ENCODE measurements at places on chromosomes 2 and 18.

DNA sequence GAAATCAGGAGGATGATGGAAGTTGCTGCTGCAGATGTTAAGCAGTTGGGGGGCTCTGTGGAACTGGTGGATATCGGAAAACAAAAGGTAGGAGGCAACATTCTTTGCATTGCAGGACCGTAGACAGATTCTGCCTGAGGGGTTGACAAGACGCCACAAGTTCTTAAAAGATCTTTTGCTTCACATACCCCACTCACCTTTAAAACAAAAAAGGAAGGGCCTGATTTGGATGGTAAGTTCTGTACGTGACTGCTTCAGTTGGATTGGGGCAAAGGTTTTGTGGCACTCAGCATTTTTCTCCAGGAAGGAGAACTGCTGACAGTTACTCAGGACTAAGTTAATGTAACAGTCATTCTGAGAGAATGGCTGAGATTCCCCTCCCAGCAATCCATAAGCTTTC, 5.2 kb downstream of the CNDP2 start:
- no peak for DNase-seq

DNA sequence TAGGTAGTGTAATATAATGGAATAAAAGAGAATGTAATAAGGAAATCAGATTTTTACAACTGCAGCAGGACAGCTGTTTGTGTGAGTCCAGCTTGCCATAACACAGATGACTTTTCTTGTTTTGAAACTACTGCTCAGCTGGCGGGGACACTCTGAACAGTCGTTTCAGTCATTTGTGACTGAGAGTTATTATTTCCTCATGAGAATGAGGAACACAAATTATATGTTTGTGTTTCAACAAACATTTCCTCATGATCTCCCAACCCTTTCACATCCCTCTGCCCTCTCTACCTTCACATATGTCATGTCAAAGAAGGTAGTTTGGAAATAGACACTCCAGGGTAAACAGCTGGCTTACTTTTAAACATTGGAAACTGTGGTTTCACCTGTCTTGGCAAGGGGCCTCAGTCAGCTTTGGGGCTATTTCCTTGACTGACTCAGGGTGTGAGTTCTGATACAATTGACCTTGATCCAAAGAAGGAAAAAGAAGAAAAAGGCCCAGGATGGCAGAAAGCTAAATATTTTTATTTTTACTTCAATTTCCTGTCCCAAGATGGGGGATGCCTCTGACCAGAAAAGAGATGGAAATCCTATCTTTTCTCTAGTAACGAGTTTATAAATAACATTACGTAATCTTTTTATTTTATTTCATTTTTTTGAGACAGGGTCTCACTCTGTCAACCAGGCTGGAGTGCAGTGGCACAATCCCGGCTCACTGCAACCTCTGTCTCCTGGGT, 593 bp downstream of the SP140L start:
- DNase-seq = peak; percentile 64

GRCh38 chr18:75410611-75411010, 16.9 kb downstream of the SMIM21 start:
- DNase-seq = no peak

DNA sequence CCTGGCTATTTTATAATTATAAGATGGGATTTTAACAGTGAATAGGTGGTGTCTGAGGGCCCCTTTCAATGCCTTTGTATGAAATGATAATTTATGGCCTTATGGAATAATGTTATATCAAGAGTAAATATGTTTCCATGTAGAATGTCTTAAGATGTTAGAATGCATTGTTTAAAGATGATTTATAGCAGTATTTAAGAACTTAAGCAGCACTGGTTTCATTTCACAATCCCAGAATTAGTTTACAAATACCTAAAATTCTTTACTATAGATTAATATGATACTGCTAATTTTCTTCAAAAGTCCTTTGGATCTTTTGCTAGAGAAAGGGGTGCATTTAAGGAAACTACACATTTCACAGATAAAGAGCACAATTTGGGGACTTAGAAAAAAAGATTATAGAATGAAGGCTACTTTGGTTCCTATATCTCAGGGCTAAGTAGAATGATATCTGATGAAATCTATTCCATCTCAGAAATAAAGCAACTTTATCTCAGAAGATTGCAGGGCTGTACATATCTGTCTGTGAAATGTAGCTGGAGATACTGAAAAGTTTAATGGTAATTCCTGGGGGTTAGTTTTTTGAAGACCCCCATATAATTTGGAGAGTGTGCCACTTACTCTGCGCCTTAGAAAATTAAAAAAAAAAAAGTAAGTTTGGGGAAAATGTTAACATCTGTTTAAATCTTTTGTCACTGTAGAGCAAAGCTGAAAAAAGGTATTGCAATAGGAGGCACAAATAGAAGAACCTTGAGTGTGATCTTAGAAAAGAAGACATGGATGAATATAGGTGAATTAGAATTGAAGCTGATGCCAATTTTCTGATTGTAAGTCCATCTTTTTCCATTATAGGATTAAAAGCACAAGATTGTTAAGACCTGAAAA, 123.4 kb downstream of the GULP1 start:
- DNase-seq = no peak

- DNase-seq = no peak
Measured at GRCh38 chr2:176079831-176080539, 3.8 kb downstream of the EVX2 start.

DNA sequence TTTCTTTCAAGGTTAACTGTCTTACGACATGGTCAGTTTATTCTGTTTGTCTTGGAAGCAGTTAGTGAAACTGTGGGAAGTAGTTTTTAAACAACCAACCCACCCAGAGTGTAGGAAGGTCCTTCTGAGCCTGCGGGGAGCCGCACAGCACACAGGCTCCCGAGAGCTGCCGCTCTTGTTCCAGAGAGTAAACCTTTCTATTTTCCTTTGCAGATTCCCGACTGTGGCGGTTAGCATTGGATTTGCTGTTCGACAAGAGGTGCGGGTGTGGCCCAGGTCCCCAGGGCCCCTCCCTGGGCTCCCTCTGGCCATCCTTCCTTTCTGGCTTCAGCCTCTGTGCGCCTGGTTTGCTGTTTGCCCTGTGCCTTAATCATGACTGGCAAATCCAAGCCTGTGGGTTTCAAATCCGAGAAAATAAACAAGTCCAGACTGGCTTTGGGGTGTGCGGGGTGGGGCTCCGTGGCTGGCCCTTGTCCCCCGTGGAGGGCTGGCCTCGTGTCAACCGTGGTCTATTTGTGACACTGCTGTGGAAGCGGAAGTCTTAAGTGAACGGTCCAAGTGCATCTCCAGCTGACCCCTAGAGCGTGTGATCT, 30.7 kb downstream of the IMPA2 start:
- DNase-seq = no peak

GRCh38 chr2:105490956-105491355, 92.1 kb upstream of the FHL2 start:
- DNase-seq = no peak

- DNase-seq = no peak
Measured at GRCh38 chr2:98164256-98164655, 77.3 kb downstream of the VWA3B start.

DNA sequence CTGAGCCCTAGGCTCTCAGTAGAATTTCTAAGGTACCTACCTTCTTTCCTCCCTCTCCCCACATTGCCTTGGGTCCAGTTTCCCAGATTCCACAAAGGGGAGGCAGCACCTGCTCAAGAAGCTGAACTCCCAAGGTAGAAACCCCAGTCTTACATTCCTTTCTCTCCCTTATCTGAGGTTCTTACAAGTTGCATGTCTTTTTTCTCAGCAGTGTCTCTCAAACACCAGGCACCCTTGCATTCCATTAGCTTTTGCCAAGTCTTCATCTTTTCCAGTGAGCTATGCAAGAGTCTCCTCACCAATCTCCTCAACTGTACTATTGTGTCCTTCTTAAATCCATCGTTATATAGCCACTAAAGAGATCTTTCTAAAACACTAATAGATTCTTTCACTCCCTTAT, 4.1 kb upstream of the NT5C1B start:
- no peak for DNase-seq

GRCh38 chr2:223052548-223053483, 826 bp downstream of the KCNE4 start:
- no peak for DNase-seq

- no peak for DNase-seq
Measured at GRCh38 chr2:72846171-72847095, 20.6 kb upstream of the EXOC6B start.

GRCh38 chr2:66364495-66365333, 70.2 kb upstream of the MEIS1 start:
- no peak for DNase-seq

GRCh38 chr2:46771309-46771708, 144.3 kb downstream of the MCFD2 start:
- no peak for DNase-seq

DNA sequence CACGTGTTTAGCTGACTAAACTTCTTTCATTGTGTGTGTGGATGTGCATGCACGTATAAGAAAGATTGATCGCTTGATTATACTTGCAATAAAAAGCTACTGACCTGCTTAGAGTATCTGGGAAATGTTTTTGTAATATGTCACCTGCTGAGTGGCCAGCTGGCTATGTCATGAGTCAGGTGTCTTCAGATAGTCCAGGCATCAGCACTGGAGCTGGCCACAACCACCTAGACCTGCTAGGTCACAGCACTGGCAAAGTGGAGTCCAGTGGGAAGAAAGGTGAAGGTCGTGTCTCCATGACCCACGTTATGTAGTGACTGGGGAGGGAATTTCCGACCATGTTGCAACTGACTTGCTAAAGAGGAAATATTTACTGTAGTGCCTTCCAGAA, 147.0 kb downstream of the ESCO1 start:
- no peak for DNase-seq

GRCh38 chr18:3117493-3118192, 102.1 kb downstream of the MYOM1 start:
- no peak for DNase-seq

DNA sequence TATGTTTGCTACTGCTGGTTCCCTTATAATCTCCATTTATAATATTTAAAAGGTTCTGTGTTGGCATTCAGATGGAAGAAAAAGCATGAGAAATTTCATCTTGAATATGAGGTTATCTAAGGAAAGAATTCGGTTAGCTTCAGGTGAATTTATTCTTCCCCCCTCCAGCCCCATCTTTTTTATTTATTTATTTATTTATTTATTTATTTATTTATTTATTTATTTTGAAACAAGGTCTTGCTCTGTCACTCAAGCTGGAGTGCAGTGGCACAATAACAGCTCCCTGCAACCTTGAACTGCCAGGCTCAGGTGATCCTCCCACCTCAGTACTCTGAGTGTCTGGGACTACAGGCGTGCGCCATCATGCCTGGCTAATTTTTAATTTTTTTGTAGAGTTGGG, 95.5 kb upstream of the VWC2L start:
- DNase-seq = no peak

GRCh38 chr18:11751341-11752115, 62.5 kb downstream of the GNAL start:
- no peak for DNase-seq

GRCh38 chr2:118493213-118493612, 354.2 kb downstream of the EN1 start:
- no peak for DNase-seq

DNA sequence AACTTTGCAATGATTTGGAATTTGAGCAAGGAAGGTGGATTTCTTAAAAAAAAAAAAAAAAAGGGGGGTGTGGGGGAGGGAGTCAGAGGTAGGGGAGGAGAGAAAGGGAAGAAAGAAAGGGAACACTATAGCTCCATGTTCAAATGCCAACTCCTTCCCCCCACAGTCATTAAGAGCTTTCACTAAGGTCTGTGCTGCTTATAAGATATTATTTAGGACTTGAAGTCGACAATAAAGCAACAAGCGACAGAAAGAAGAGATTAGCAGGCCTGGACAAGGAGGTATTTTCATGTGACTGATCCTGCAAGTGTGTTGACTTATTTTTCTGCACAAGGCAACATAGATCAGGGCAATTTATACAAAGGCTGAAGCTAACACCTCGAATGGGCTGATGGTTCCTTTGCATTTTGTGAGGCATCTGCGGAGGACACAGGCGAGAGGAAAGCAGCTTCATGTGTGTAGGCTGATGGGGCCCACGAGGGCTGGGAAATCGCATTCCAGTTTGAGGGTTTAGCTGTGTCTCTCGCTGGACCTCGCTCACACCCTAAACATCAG, 382.0 kb downstream of the SOX11 start:
- DNase-seq = no peak

DNA sequence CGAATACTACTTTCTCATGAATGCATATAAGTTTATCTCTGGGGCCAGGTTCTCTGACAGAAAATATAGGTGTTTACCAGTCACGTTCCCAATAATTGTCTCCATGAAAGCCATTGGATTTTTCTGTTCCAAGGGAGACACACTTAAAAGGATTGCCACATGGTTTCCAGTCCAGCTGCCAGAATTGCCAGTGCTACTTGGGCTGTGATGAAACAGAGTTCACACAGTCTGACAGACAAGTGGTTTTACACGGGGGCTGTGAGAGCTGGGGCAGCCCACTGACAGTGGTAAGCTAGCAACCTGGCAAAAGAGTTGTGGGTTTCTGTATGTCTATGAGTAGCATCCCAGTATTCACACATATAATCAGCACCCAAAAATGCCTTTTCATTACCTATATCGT, 27.7 kb upstream of the ATRAID start:
- no peak for DNase-seq

DNA sequence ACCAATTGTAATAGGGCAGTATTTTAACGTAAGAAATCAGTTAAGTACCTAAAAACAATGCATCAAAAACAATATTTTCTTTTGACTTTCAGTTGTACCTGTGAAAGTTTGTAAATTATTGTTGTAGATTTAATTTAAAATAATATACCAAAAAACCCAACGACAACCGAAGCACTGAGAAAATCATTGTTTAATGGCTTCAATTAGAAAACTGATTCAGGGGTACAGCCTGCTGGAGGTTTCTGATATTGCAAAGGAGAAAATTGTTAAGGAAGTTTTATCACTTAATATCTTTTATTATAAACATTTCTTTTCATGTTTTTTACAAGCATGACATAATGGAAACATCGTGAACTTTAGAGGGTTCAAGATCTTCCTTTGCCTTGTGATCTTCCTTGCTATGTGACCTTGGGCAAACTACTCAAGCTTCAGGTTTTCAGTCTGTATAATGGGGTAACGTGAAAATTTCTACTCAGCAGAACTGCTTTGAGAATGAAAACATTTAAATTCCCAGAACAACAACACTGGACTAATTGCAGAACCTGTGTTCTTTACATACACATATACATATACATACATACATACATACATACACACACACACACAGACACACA, 76.3 kb upstream of the GLS start:
- DNase-seq = peak; percentile 5

DNA sequence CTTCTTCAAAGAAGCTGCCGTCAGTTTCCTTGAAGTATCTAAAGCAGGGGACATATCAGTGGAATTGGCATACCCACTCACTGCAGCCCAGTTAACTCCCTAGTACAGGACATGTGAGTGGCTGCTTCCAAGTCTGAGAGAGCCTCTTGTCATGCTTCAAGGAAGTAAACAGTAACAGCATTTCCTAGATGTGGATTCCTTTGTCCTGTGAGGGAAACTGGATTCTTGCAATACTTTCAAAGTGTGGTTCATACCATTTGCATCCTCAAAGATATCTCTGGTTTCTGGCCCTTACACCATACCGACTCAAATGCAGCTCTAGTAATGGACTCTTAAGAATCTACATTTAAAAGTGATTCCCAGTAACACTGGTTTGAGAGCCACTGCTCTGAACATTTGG, 87.2 kb downstream of the ESCO1 start:
- DNase-seq = no peak

GRCh38 chr2:44731505-44731904, 210.0 kb upstream of the SIX3 start:
- no peak for DNase-seq
